CD4-positive, alpha-beta T cell treated with Interleukin-17A for 1 hour (primary cell): ENCODE measurements at places on chromosomes 5 and 9.
A peak's percentile ranks its signal among the peaks of the same experiment; 100 is the strongest.

DNA sequence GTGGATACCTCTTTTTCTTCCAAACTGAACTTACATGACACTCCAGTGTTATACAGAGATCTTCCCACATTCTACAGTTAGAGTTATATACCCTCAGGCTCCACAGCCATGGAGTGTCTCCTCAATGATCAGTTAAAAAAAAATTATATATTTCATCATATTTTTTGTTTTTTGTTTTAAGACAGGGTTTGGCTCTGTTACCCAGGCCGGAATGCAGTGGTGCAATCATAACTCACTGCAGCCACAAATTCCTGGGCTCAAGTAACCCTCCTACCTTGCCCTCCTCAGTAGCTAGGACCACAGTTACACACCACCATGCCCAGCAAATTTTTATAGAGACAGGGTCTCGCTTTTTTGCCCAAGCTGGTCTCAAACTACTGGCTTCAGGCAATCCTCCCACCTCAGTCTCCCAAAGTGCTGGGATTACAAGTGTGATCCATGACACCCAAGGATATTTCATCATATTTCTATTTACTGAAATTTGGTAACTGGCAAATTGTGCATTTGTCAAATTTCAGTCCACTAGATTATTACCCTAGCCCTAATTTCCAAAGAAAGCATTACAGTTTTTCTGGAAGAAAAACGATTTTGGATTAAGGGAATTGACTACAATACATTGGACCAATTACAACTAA, 18.1 kb upstream of the SCAI start:
- DNase-seq = no peak

- DNase-seq = no peak
These were observed 29.2 kb downstream of the EXOC3 start for GRCh38 chr5:472076-472655.

DNA sequence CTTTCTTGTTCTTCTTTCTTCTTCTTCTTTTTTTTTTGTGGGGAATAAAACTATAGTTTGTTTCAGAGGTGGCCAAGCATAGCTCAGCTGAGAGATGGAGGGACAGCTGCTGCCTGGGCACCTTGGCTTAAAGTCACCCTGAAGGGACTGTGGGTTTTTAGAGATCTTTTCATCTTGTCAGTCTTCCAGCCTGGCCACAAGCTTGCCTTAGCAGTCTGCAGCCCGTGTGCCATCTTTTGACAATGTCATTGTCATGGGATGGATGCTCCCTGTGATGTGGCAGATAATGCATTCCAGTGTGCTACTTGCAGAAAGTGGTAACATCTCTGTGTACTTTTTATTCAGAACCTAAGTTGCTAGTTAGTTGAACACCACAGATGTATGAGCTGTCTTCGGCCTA, 280.8 kb downstream of the FANCC start:
- DNase-seq = no peak

DNA sequence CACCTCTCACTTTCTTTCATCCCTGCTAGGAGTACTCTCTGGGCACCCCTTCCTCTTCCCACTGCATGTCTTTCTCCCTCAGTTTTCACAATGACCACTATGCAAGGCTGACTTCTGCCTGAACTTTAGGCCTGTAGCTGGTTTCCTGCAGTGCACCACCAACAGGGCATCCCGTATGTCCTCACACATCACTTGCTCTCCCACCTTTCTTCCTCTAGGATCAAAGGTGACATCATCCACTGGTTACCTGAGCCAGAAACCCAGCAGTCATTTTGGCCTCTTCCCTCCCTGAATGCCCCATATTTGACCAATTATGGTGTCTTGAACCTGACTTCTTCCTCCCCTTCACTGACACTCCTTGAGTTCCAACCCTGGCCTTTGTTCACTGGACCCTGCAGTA, 8.5 kb downstream of the GAS1 start:
- no peak for DNase-seq

DNA sequence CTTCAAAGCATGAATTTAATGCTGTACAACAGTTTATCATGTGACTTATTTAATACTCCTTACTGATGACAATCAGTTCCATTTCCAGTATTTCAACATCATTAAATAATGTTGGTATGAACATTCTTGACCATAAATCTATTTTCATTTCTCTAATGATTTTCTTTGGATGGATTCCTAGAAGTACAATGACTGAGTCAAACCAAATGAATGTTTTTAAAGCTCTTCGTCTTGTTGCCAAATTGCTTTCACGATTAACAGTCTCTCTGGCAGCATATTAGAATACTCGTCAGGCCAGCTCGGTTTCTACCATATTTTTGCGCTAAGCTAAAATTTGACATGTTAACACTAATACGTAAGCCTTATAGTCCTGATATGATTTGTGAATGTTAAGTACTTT, 197.0 kb downstream of the TRPM3 start:
- no peak for DNase-seq

DNA sequence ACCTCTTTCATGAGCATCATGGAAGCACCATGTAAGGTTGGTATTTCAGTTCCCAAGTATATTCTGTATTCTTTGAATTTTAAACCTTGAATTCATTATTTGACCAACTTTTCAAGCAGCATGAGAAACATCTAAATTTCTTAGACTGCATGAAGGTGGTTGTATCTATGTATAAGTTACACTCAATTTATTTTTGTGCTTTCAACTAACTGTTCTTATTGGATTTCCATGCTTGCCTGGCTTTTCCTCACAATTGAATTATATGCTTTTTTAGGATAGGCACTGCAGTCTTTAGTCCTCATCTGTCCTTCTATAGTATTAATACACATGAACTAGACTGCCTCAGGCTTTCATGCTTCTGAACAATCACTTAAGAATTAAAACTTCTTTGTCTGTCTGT, 134.0 kb downstream of the CEP120 start:
- DNase-seq = no peak

- DNase-seq = no peak
These were observed 75.0 kb downstream of the PBX3 start for GRCh38 chr9:125822160-125822559.

- DNase-seq = no peak
These were observed 149.8 kb upstream of the RAPGEF1 start for GRCh38 chr9:131889437-131890251.

- no peak for DNase-seq
These were observed 64.5 kb upstream of the ADAMTS2 start for GRCh38 chr5:179409806-179410205.

GRCh38 chr9:128438343-128439109, 17.3 kb upstream of the ODF2 start:
- peak; percentile 79 for DNase-seq

GRCh38 chr5:76291305-76292077, 111.6 kb upstream of the IQGAP2 start:
- no peak for DNase-seq

DNA sequence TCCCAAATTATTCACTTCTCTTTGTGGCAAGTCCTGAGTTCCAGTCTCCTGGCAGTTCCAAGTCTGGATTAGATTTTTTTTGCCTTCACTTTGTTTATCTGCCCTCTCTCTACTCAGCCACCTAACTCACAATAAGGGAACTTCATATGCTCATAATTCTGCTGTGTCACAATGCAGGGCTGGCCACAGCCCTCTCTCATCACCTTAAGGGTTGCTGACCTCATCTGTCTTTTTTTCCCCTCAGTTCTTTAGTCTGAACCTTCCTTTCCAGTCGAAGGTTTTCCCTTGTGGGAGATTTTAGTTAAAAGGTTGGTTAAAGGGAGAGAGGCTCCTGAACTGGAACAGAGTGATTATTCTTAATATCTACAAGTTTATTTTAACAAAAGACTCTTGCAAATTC, 4.1 kb downstream of the BAG1 start:
- no peak for DNase-seq

DNA sequence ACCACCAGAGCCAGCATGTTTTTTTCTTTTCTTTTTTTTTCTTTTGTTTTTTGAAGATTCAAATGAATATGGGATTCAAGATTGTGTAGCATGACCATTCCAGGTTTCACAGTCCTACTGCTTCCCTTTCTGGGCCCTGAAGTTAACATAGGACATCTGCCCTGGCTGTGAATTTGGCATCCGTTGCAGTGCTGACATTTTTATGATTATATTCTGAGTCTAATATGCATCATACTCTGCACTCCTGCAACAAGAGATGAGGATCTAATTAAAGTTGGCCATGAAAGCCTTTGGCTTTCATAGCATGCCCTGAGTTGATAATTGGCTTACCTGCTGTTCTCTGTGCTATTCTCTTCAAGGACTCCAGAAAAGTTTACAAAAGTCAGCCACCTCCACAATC, 29.8 kb downstream of the C5orf22 start:
- no peak for DNase-seq

DNA sequence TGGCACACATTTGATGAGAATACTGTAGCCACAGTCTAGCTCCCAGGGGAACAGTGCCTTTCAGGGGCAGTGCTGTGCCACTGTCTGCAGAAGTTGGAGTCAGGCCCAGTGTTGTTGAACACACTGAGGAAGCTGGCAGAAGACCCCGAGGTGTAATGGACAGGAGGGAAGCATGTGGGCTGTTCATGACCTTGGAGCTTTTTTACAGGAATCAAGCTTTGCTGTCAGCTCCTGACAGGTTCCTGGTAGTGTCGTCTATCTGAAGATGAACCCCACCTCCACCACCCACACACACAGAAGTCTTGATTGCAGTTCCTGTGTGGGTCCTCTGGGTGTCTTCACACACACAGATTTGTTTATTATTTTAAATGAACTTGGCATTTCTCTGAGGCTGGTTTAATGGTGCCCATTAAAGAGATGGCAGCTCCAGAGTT, 40.3 kb upstream of the TNFAIP8 start:
- peak; percentile 81 for DNase-seq

DNA sequence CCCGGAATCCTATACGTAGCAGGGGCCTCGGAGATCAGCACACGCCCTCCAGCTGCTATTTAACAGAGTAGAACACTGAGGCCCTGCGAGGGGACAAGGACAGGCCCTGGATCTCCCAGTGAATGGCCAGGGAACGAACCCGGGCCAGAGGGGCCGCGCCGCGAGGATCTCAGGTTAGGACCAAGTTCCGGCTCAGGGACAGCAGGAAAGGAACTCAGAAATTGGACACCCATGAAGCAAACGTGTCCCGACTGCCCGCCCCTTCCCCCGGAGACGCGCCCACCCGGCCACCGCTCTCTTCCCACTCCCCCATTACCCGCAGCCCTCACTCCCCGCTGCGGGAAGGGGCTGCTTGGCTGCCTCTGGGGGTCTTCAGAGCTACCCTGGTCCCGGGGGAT, 1.0 kb upstream of the FOXE1 start:
- no peak for DNase-seq

DNA sequence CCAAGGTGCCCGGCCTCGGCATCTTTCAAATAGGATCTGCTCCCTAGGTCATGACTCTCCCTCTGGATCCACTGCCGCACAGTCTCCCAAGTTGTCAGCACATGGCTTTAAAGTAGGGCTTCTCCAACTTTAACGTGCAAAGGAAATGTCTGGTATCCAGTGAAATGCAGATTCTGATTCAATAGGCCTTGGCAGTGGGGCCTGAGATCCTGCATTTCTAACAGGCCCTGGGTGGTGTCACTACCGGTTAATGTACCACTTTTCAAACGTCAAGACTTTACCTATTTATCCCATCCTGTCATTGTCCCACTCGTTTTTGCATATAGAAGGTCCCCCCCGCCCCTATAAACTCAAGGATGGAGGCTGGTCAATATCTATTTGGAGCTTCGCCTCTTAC, 137.6 kb upstream of the ZNF618 start:
- DNase-seq = no peak

GRCh38 chr5:139654871-139655491, 6.8 kb downstream of the CXXC5 start:
- DNase-seq = no peak

- no peak for DNase-seq
These were observed 297.9 kb upstream of the EDIL3 start for GRCh38 chr5:84682531-84682930.

- DNase-seq = no peak
These were observed 12.5 kb downstream of the GARNL3 start for GRCh38 chr9:127277099-127277498.

- no peak for DNase-seq
These were observed 82.2 kb upstream of the ICE1 start for GRCh38 chr5:5340206-5340729.

DNA sequence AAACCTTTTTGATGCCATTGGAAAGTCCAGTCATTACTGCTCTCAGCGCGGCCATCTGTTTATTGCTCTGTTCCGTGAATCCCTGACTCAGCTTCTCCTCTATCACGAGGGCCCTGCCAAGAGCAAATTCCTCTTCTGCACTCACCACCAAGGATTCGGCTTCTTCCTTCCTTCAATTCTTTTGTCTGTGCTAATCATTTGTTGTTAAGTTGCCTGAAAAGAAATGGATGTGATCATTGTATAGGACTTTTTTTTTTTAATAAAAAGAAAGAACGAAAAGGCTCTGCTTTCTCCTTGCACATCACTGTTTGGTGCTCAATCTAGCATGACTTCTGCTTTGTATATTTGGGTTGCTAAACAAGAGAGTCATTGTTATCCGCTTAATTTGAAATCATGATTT, 128.7 kb upstream of the PIK3R1 start:
- no peak for DNase-seq

DNA sequence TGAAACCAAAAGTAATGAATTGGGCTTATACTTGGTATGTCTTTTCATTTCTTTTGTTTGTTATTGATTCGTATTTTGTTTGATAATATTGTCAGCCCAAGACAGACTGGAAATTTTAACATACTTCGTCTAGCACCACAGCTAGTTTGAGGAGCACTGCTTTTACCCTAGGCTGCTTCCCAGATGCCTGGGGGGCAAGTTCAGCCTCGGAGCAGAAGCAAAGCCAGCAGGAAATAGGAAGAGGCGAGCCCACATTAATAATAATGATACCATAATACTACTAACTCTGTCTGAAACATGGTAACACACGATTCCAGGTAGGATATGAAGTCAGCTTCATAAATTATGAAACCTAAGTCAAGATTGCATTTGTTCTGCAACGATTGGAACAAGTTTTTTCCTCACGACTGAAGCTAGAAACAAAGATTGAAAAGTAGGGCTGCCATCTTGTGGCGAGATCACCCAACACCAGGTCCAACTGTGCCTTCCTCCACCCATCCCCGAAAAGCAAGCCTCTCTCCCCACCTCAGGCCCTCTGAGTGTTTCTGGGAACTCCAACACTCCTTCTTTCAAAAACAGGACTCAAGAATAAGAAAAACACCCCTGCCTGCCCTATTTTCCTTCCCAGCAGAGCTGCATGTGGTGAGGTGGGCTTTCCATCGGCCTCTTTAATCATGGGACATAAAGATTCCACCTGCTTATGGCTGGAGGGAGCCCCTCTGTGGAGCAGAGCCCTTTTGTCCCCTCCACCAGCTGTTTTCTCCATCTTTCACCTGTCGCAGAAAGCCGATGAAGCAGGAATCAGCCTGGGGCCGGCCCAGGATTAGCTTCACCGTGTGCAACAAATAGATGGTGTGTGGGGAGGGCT, 236.4 kb downstream of the CAAP1 start:
- DNase-seq = no peak
